Bronchial epithelial cell (primary cell): ENCODE measurements at places on chromosomes 12 and 14. TPM values are rescaled to one million over a fixed set of nuclear protein-coding genes. Genes with fewer than 3 reads are reported as not detected.

GRCh38 chr14:37179896-37180502 is 7.6 kb upstream of the SLC25A21 start:
- peak; percentile 87 for DNase-seq

DNA sequence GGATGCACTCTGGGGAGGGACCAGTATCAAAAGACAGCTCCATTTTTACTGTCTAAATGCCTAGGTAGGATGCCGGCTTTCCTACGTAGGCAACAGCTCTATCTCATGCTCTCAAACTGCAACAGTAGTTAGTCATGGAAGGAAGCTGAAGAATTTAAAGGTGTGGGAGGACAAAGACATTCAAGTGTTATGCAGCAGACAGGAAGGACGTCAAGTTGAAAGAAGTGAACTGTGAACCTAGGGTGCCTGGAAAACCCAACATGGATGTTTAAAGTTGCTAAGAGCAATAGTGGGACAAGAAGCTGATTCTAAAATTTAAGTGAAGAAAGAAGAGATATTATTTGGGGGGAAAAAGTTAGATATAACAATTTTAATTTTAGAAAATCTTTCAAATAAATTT is 5.9 kb downstream of the SEC23A start:
- DNase-seq: peak; percentile 70

GRCh38 chr12:112418608-112419296 is at the start of gene PTPN11:
Gene PTPN11 (plus strand): TSS chr12:112418947. CDS start chr12:112419112, 165 bp downstream.
- peak; percentile 54 for DNase-seq

The CLECL1 gene
- not detected in 2 replicates for total RNA-seq

- peak; percentile 85 for DNase-seq
These were observed 49.5 kb downstream of the PPP2R5C start for GRCh38 chr14:101810897-101811621.

DNA sequence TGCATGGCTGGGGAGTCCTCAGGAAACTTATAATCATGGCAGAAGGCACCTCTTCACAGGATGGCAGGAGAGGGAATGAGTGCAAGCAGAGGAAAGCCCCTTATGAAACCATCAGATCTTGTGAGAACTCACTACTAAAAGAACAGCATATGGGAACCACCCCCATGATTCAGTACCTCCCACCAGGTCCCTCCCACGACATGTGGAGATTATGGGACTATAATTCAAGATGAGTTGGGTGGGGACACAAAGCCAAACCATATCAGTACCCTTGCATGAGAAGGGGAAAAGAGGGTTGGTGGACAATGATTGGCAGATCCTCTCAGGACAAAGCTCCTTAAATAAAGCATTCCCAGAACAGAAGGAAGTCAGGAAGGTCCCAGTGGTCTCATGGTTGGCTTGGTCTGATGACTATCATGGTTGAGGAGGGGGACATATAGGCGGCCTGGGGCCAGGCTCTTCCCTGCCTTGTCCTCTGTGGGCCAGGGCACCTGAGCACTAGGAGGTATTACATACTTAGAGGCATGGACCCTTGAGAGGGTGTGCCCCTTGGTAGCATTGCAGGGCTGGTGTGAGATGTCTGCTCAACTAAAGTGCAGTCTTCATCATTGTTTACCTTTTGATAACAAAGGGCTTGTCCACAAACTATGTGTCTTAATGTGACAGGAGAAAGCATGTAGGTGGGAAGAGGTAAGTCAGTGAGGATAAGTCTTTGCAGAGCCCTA is 22.2 kb downstream of the HSD17B6 start:
- peak; percentile 21 for DNase-seq
